ENCODE measurements at places on chromosomes 2 and 18. TPM values are rescaled to one million over a fixed set of nuclear protein-coding genes. Genes with fewer than 3 reads are reported as not detected.

Gene NOSTRIN
- 44.2 TPM for polyA plus RNA-seq

Gene PAX8
- polyA plus RNA-seq: 554 TPM

GRCh38 chr2:2827761-2828221 lies 496.7 kb upstream of the MYT1L start:
- DNase-seq: no peak

- no peak for DNase-seq
Measured at GRCh38 chr2:110796716-110797301, 64.4 kb downstream of the ACOXL start.

Gene KIAA2012
- 0.11 TPM for polyA plus RNA-seq

GRCh38 chr2:11387100-11387390 lies 42.6 kb upstream of the ROCK2 start:
- DNase-seq: no peak

Gene TANC1
- polyA plus RNA-seq: 61.5 TPM

Gene LOXHD1
- 0.48 TPM for polyA plus RNA-seq

Gene SH3BP4
- polyA plus RNA-seq: 34.8 TPM

DNA sequence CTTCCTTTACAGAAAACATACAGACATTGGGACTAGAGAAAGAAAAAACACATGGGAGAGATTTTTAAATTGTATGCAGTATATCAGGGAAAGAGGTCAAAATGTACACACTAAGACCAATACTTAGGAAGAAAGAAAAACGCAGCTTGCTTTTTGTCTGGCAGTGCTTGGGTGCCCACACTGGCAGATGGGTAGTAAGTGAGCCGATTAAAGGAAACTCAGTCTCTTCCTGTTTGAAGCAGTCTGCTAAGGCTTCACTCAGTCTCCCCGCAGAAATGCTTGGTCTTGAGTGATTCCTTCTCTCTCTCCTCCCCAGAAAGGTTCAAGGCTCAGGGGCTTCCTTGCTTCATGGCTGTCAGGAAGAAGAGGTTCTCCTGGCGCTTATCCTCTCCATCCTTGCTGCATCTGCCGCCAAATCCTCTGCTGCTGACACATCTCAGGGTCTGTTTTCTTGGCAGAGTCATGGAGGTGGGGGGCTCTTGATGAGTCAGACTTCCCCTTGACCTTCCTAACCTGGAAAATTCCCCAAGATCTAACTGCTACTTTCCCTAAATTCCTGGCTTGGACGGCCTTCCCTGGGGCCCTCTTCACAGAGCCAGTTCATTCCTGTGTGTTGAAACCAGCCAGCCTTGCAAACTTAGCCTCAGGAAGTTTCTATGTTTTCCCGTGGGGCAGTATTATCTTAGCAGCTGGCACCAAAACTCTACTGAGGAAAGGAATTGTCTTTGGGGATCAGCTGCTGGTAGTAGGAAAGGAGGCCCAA lies 10.5 kb upstream of the TMSB10 start:
- no peak for DNase-seq

DNA sequence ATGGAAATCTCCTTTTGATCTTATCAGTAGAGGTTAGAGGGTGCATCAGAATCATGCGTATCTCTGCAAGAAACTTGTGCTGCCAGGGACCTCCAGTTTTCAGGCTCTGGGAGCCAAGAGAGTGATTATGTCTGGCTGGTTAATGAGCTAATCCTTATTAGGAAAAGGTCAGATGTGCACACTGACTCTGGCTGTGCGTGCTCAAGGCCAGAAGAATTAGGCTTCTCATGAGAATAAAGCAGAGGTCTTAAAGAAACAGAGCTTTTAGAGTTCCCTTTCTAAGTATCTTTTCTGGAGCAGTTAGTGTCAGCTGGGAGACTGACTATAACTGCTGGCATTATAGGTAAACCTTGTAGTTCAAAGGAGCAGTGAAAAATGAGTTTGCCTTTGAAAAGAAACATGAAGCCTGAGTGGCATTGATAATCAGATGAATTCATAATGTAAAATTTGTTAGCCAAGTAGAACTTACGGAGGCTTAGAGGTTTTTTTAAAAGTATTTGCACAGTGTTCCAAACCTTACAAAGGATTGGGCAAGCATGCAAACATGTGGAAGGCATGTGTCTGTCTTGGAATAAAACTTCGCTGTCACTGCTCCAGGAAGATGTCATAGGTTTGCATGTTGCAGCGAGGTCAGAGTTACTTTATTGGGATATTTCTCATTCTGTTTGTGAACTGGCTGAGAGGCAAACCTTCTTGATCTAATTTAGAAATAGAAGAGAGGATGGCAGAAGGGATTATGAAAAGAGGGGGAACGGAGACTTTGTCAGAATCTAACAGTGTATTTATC lies 151.7 kb downstream of the ARHGAP28 start:
- DNase-seq: no peak

Gene LBH
- 99.8 TPM for polyA plus RNA-seq

- DNase-seq: no peak
Measured at GRCh38 chr2:226131299-226131784, 668.3 kb downstream of the IRS1 start.

GRCh38 chr2:60581433-60582282 lies 28.2 kb upstream of the BCL11A start:
- no peak for DNase-seq

Gene SOCS6
- polyA plus RNA-seq: 30.4 TPM

DNA sequence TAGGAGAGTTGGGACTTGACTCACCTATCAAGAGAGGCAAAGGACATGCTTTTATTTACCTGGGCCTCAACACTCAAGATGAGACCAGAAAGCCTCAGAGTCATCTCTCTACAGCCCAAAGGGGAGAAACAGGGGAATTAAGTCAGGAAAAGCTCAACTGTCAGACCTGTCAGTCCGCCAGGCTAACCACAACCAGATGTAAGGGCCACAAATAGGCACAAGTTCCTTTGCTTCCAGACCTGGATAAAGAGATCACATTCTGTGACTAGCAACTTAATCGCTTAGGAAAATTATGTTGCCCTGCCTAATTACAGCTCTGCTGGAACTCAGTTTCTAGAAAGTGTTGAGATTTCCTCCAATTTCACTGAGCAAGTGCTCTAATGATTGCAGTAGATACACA lies 67.9 kb downstream of the ANKRD44 start:
- DNase-seq: no peak

Gene ZNF396
- 5.5 TPM for polyA plus RNA-seq

- no peak for DNase-seq
Measured at GRCh38 chr18:70672581-70672980, 383.7 kb downstream of the SOCS6 start.

Gene PAIP2B
- polyA plus RNA-seq: 18.5 TPM

DNA sequence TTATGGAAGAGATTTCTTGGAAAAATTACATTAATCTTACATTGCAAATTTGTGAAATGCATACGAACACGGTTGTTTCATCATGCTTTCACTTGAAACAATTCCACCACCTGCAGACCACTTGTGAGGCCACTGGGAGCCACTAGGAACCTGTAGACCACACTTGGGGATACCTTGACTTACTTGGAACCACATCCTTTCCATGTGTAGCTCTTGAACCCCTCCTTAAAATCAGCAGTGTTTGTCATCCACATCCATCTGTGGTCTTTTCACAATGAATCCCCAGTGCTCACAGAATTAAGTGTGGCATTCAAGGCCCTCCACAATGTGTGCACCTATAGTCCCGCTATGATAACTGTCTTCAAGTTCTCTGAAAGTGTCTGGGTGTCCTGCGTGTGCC lies 350.9 kb downstream of the MYCN start:
- no peak for DNase-seq

GRCh38 chr2:145511946-145512345 lies 992.0 kb upstream of the ZEB2 start:
- DNase-seq: no peak

GRCh38 chr2:25259737-25260124 lies 82.0 kb downstream of the DNMT3A start:
- DNase-seq: no peak

- no peak for DNase-seq
Measured at GRCh38 chr2:9525266-9525665, 30.4 kb downstream of the ADAM17 start.

- DNase-seq: no peak
Measured at GRCh38 chr2:164146441-164146840, 410.6 kb upstream of the FIGN start.

GRCh38 chr2:129908721-129909373 lies 70.6 kb upstream of the RAB6C start:
- DNase-seq: no peak

DNA sequence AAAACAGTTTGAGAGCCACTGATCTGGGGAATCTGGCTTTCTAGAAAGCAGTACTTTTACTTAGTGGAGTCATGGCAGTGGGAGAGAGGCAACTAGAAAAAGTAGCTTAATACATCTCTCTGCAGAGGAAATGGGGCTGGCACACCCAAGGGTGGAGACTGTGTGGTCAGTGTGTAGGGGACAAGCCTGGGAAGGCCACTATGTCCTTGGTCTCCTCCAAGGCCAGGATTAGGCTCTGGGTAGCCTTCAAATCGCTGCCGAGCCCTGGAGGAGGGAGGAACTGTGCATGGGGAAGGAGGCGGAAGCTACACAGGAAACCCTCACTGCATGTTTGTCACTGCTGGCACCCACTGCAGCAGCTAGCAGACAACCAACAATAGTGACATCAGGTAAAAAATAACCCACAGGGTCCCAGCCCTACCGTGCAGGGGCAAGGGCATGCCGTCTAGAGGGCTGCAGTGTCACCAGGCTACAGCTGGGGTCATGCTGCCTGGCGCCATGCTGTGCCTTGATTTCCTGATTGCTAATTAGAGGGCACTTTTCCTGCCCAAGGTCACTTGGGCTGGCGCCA lies 34.8 kb downstream of the LBH start:
- no peak for DNase-seq

DNA sequence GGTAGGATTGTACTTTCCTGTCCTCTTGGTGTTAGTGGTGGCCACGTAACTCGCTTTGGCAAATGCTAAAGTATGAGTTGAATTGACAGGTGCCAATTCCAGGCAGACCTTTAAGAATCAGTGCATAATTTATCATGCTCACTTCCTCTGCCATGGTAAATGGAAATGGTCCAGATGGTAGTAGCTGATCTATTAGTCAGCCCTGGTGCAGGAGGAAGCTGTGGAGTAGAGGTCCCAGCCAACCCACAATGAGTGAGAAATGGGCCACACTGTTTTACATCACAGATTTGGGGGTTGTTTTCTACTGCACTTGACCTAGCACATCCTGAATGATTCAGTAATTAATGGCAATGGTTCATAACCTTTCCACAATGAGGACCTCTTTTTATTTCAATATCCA lies 104.4 kb downstream of the RGPD3 start:
- DNase-seq: no peak

GRCh38 chr18:74820160-74820780 lies 222.6 kb downstream of the ZNF407 start:
- DNase-seq: no peak

DNA sequence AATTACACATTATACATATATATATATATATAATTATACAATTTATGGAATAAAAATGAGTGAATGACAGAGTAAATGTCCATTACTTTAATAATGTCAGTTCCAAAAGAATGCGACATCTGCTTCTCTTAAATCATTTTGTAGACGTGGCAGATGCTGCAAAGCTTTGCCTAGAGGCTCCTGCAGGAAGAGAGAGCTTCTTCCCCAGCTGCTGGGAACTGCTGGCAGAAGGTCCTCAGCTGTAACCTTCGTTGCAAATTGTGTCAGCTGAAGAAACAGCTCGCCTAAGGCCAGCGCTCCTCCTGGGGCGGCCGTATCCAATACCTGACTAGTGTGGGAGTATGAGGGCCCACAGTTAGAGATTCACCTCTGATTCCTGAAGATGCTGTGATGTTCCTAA lies 9.6 kb upstream of the THNSL2 start:
- DNase-seq: no peak

- no peak for DNase-seq
Measured at GRCh38 chr18:9655232-9655767, 40.9 kb upstream of the PPP4R1 start.

GRCh38 chr2:239209783-239210182 lies 191.0 kb downstream of the HDAC4 start:
- no peak for DNase-seq

DNA sequence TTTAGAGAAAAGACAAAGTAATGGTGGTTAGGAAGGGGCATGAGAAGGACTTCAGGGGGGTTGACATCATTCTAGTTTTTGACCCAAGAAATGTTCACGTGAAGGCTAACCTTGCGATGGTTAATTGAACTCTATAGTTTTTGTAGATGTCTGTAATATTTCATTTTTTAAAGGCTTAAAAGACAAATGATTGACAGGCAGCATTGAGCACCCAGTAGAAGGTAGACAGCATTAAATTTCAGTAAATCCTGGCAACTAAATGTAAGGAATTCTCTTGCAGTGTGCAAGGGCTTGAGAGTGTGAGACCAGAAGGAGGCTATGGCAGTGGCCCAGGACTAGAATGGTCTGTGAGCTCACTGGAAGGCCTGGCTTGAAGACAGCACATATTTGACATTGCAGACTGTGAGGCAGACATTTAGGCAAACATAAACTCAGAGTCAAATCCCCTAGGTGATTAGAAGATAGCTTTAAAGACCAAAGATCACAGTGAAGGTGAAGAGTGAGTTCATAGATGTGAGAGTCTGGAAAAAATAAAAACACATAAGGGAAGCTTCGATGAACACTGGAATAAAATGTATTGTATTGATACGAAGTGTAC lies 100.1 kb upstream of the MAP4K4 start:
- DNase-seq: no peak

Gene PREB
- 54.1 TPM for polyA plus RNA-seq

Gene CDH20
- polyA plus RNA-seq: 3.8 TPM

Gene MOCOS
- 0.85 TPM for polyA plus RNA-seq

DNA sequence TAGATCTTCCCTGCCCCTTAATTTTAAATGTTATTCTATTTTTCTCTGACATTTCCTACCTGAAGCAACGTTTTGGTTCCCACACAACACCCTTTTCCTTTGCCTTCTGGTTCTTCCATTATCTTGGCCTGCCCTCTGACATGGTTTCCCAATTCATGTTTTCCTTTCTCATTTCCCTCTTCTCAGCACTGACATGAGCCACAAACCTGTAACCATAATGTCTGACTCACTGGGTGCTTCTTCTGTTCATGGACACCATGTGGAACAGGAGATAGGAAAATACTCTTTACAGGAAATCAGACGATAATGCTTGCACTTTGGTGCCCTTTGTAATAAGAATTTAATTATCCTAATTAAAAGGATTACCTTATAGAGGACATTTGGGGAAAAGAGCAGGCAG lies 142.0 kb downstream of the ZEB2 start:
- DNase-seq: no peak

DNA sequence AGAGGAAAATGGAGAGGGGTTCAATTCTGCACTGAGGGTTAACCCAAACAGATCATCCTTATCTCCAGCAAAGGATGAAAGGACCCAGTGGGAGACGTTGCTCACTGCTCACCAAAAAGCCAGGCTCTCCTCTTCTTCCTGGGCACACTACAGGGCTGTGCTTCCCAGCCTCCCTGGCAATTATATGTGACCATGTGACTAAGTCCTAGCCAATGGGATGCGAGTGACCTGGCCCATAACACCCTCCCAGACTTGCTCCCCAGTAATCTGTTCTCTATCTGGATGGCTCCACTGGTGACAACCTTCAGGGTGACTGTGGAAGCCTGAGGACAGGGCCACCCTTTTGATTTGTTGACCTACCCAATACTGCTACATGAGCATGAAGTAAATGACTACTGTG lies 10.9 kb upstream of the PRKCE start:
- DNase-seq: no peak
